ENCODE measurements at places on chromosomes 4 and X.

DNA sequence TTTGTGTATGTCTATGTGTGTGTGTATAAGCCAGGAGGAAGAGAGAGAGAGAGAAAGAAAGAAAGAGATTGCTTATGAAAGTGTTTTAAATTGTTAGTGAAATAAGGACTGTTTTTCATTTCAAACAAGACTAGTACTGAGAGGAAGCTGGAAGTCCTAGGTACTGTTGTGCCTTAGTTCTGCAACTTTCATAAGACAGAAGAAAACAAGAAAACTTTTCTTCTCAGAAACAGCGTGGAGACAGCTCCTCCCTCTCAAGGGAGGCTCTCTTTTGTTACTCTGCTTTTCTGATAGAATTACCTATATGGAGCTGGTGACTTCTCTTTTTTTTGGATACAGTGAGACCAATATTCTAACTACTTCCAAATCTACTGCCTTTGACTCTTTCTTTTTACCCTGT, 62.5 kb downstream of the BANK1 start:
- no peak for DNase-seq

GRCh38 chr4:70802928-70803580, 36.6 kb downstream of the GRSF1 start:
- peak; percentile 1 for DNase-seq

- peak; percentile 49 for DNase-seq
Measured at GRCh38 chrX:120302434-120302833, 8.8 kb downstream of the TMEM255A start.

GRCh38 chr4:163085085-163085484, 81.6 kb downstream of the NAF1 start:
- no peak for DNase-seq

- no peak for DNase-seq
Measured at GRCh38 chrX:2264179-2265030, 236.4 kb downstream of the DHRSX start.

- no peak for DNase-seq
Measured at GRCh38 chr4:154406018-154406795, 85.4 kb downstream of the DCHS2 start.

DNA sequence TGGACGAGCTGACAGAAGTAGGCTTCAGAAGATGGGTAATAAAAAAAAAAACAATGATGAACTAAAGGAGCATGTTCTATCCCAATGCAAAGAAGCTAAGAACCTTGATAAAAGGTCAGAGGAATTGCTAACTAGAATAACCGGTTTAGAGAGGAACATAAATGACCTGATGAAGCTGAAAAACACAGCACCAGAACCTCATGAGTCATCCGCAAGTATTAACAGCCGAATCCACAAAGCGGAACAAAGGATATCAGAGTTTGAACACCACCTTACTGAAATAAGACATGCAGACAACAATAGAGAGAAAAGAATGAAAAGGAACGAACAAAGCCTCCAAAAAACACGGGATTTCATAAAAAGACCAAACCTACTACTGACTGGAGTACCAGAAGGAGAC, 10.5 kb downstream of the NELFA start:
- no peak for DNase-seq

DNA sequence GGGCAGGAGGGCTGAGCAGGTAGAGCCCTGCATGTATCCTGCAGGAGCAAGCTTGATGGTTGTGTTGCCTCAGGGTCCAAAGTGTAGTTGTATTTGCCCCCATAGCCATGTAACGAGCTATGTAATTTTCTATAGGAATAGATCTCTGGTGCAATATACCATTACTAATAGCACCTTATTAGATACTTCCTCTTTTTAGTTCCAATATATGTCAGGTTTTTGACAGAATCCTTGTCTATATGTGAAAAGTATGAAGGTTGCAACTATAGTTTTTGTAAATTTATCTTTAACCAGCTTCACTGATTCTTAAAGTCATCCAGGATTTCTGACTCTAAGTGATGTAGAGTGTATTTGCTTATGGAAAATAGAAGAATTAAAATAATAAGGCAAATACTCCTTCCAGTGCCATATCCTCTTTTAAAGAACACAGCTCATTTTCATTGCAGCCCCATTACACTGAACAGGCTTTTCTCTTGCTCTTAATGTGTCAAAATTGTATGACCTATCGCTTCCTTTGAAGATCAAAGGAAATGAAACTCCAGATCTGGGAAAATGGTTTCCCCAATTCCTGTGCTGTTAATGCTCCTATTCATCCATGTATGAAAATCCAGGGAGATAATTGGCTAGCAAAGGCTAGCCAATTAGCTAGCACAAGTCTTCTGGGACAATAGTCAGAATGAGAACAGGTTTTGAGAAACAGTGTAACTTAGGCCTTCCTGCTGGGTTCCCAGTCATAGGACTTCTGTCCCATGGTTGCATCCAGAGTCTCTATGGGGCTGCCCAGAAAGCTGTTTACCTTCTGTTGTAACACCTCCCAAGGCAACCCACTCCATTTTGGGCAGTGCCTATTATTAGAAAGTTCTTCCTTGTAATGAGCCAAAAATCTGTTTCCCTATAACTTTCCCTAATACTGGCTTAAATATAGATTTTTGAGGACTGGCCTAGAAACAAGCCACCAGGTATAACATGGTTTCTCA, 90.6 kb downstream of the TSPAN7 start:
- DNase-seq, result no peak

- no peak for DNase-seq
Measured at GRCh38 chr4:136650541-136651277, 881.6 kb downstream of the PCDH18 start.

DNA sequence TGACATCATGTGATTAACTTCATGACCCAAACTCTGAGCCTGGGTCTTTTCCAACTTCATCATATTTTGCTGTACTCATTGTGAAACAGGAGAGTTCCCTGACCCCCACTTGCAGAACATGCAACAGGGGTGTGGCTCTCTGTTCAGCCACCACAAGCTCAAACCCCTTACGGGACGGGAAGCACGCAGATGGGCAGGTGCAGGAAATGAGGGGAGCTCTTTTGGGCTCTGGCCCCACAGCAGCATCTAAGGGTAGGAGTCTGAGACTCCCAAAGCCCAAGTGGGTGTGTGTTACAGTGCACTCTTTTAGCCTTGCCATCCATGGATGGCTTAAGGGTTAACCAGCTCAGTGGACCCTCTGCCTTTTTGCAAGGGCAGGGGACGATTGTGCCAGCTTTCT, 599.5 kb upstream of the SMIM31 start:
- no peak for DNase-seq

- no peak for DNase-seq
Measured at GRCh38 chr4:147582386-147583060, 34.7 kb upstream of the TMEM184C start.

DNA sequence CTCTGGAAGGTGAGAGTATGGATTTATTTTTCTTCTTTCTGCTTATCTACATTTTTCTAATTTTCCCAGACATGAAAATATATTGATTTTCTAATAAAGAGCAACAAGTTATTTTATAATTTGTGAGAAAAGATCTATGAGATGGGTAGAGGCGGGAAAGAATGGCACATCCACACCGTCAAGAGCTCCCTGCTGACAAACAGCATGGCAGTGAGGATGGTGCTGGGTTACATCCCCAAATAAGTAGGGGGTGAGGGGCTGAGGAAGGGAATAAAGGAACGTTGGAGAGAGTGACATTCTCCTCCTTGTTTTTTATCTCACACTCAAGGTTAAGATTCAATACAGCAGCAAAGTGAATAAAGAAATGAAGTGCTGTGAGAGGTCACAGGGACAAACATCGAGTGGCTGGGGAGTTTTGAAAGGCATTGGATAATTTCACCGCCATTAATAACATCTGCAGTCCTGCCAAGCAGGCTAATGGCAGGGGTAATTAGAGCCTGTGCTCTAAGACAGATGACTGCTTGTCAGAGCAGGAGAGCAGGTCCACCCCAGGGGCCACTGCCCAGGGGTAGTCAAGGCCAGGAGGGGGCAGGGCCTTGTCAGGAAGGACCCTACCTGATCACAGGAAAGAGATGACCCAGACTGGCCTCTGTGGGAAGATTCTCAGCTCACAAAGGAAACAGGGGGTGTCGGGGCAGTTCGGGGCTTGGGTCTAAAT, 323.8 kb downstream of the FBXW7 start:
- DNase-seq, result no peak

DNA sequence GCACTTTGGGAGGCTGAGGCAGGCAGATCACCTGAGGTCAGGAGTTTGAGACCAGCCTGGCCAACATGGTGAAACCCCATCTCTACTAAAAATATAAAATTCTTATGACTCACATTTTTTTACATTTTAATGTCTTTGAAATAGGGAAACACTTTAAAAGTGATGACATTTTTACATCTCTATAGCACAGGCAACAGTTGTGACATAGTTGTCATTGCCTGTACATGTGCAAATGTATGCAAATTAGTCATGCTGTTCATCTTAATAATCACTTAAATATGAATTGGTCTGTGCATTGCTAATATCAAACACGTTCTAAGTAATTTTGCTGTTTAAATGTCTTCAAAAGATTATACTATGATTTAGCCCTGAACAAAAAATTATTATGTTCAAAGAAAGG, 41.7 kb downstream of the ZGRF1 start:
- DNase-seq, result no peak

DNA sequence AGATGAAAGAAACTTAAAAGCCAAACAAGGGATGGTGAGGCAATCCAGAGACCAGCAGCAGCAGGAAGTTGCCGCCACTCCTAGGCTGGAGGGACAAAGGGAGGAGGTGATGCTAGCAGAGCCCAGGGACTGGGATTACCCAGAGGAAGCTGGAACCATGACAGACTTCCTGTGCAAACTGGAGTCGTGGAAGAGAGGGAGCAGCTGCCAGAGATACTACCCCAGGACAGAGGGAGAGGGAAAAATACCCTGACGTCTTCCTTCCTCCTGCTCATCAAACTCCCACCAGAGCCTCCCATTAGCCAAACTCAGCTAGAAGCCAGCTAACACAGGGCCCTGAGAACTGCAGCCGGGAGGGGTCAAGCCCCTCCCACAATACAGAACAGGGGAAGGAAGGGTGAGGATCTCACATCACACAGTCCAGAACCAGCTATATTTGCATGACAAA, 101.2 kb upstream of the KLF3 start:
- no peak for DNase-seq

DNA sequence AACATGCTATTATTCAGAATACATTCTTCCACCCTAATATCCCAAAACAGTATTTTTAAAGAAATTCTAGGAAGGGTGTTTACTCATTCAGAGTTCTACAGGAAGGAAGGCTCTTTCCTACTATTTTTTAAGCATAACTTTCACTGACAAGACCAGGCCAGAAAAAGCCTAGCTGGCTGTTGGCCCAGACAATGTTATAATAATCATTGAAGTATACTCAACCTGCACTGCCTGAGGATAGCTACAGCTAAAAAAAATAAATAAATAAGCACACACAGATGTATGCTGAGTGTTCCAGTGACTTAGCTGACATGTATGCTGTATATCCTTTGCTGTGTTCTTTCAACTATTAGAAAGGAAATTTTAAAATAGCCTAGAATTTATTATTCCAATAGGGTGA, 145.8 kb upstream of the SPRY1 start:
- DNase-seq, result no peak

DNA sequence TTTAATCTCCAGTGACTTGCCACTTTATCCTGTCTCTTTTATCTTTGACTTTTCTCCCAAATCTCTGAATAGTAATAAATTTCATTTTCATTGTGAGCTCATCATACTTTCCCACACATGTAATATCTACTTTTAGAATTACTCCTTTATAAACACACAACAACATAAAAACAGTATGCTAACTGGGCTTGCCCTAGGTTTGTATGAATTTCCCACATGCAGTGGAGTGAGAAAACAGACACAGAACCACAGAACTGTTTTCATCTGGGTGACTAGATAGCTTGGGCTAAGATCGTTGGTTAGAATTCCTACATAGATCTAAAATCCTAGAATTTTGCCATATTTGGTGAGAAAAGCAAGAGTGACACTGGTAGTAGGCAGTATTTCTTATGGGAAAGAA, 409.5 kb downstream of the SPRY1 start:
- no peak for DNase-seq

DNA sequence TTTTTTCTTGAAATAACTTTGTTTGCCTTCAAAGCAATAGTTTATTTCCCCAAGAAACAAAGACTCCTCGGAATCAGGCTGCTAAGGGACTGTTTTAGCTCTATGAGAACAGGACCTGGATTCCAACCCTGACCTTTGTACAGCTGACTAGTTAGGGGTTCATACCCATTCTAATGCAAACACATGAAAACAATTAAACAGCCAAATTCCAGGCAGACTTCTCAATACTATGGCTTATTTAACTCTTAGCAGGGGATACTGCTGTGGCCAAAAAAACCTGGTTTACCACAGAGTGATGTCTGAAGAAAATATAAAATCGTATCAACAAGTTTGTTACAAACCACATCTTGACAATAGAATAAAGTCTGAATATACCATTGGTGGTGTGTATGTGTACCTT, 129.6 kb upstream of the INTU start:
- no peak for DNase-seq

- DNase-seq, result no peak
Measured at GRCh38 chrX:13936521-13937225, 93.0 kb downstream of the GEMIN8 start.

DNA sequence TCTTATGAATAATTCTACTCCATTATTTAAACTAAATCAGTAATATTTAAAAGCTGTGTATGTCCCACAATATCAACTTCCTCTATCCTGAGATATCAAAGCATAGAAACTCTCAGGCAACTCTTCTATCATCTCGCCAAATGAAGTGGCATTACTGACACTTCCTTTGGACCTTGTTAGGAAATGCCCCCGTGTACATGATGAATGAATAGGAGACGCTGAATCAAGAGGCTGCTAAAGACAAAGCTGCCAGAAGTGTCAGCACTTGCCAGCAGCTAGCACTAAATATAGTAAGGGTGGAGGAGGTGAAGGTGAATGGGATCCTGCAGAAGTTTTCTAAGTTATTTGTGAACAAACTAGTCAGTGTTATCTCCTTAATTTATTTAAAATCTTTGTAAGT, 99.5 kb upstream of the BLTP1 start:
- DNase-seq, result no peak

GRCh38 chr4:94701631-94702300, 56.0 kb upstream of the BMPR1B start:
- DNase-seq, result no peak

DNA sequence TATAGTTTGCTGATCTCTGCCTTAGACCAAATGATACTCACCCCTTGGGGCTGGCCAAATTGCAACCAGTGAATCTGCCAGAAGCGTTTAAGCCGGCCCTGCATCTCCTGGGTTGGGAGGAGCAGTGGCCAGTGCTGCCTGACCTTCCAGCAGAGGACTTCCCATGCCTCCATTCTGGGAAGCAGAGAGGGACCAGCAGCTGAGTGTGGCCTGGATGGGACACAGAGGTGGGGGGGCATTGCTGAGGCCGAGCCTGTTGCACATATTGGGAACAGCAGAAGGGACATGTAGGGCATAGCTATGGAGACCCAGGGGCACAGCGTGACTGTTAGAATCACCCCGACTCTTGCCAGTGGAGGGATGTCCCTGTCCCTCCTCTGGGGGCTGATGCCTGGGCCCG, 93.3 kb downstream of the CPZ start:
- no peak for DNase-seq

- DNase-seq, result no peak
Measured at GRCh38 chr4:161002386-161002785, 1161.4 kb downstream of the FSTL5 start.
